Stimulated activated CD8-positive, alpha-beta memory T cell treated with anti-CD3 and anti-CD28 coated beads, Interleukin-4, amount 100 ng/mL, for 48 hours (primary cell): ENCODE measurements at places on chromosomes 5 and 9.

GRCh38 chr5:43601454-43602260 is 1.3 kb upstream of the NNT start:
- DNase-seq, result no peak

- DNase-seq, result no peak
These were observed 71.1 kb upstream of the NEURL1B start for GRCh38 chr5:172569861-172570558.

GRCh38 chr5:136056771-136057335 is 28.1 kb downstream of the TGFBI start:
- DNase-seq, result no peak

- no peak for DNase-seq
These were observed 16.3 kb upstream of the NPM1 start for GRCh38 chr5:171371326-171371725.
